ENCODE measurements at places on chromosomes 16 and 17. TPM values are rescaled to one million over a fixed set of nuclear protein-coding genes. Genes with fewer than 3 reads are reported as not detected.

- DNase-seq: peak; percentile 84
Measured at GRCh38 chr16:69187446-69188235, 677 bp downstream of the SNTB2 start.

- DNase-seq: peak; percentile 91
Measured at GRCh38 chr17:4604111-4604644, 19.8 kb downstream of the SMTNL2 start.

GRCh38 chr16:12449795-12450194 is 353.9 kb downstream of the CPPED1 start:
- no peak for DNase-seq

DNA sequence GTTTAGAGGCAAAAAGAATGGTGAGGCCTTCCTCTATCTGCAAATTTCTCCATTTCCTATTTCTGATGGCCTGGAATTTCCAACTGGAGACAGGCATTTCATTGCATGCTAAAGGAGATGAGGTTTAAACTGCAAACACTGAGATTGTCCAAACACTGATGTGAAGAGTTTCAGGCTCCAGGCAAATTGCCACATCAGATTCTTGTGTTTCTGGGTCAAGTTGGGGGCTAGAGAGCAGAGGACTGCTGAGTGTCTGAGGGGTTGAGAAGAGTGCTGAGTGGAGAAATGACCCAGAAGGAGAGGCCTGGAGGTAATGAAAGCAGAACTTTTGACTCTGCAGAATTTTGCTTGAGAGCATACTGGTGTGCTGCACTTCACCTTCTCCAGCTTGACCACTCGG is 216.7 kb upstream of the MPHOSPH6 start:
- DNase-seq: no peak

GRCh38 chr17:20852239-20852989 is 190.4 kb downstream of the USP22 start:
- DNase-seq: peak; percentile 84

DNA sequence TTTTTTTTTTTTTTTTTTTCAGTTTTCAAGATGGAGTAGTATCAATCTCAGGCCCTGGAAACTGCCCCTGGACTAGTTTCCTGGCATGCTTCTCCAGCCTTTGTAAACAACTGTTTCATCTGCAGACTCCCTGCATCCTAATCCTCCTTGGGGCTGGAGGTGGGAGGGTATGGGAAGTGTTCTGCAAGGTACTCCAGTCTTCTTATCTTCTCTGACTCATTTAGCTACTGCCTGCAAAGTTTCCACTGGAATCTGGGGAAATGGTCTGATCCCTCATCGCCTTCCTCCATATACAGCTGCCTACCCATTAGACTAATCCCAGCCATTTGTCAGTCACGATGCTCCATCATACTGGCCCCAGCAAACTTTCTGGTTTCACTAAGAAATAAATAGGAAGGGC is 21.5 kb downstream of the COPZ2 start:
- DNase-seq: no peak

The MGAT5B gene
- total RNA-seq: 0.40 TPM

The RNF43 gene
- total RNA-seq: not detected

Data from osteocyte (in vitro differentiated cells).